ENCODE measurements at places on chromosomes 1 and 21. TPM values are rescaled to one million over a fixed set of nuclear protein-coding genes. Genes with fewer than 3 reads are reported as not detected.

GRCh38 chr1:60280256-60280655, 206.7 kb upstream of the C1orf87 start:
- peak; percentile 49 for DNase-seq

DNA sequence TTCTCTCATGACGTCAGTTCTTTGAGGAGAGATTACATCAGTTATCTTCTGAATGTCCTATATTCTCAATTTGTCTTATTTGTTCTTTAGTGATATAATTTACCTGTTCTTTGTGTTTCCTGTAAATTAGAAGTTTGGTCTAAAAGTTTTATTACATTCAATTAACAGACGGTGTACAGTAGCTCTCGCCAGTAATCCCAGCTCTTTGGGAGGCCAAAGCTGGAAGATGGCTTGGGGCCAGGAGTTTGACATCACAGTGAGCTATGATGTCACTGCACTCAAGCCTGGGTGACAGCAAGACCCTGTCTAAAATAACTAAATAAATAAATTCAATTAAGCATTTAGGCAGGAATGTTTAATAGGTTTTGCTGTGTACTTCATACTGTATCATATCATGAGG, 25.3 kb upstream of the IPP start:
- DNase-seq, result no peak

DNA sequence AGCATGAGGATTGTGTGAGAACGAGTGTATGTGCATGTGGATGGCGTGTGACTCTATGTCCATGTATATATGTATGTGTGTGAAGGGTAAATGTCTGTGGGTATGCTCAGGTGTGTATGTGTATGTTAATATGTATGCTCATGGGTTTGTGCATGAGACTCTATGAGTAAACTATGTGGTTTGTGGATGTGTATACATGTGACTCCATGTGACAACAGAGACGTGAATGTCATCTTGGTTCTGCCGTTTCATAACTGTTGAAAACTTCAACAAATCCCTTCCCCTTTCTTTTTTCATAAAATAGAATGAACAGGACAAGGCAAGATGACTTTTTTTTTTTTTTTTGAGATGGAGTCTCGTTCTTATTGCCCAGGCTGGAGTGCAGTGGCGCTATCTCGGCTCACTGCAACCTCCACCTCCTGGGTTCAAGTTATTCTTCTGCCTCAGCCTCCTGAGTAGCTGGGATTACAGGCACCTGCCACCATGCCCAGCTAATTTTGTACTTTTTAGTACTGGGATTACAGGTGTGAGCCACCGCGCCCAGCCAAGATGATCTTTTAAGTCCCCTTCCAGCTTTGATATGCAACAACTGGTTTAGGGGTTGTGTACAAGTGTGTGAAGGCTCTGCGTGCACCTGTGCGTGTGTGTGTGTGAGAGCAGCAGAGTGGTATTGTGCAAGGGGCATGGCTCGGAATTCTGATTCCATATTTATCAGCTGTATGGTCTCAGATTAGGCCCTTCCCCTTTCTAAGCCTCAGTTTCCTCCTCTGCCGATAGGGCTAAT, 106.3 kb downstream of the EBNA1BP2 start:
- DNase-seq, result no peak

CBS gene
- 118 TPM for polyA plus RNA-seq

ERVH48-1 gene
- not detected for polyA plus RNA-seq

DNA sequence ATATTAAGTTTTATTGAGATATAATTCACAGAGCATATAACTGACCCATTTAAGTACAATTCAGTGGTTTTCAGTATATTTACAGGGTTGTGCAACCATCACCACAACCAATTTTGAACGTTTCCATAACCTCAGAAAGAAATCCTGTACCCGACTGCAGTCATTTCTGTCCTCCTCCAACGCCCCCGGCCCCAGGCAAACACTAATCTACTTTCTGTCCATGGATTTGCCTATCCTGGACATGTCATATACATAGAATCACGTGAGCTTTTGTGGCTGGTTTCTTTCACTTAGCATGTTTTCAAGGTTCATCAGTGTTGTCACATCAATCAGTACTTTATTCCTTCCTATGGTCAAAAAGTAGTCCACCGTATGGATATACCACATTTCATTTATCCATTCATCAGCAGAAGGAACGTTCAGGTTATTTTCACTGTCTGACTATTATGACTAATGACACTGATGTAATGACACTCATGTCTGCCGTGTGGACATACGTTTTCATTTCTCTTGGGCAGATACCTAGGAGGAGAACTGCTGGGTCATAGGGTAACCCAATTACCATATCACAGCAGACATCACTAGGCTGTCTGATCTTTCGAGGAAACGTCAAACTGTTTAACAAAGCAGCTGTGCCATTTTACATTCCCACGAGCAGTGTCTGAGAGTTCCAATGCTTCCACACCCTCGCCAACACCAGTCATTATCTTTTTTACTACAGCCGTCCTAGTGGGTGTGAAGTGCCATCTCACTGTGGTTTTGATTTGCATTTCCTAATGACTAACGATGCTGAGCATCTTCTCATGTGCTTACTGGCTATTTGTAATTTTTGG, 30.8 kb downstream of the MRPL37 start:
- peak; percentile 32 for DNase-seq

Data from GM23248 (cell line).